ENCODE measurements at places on chromosomes 3 and 15.

DNA sequence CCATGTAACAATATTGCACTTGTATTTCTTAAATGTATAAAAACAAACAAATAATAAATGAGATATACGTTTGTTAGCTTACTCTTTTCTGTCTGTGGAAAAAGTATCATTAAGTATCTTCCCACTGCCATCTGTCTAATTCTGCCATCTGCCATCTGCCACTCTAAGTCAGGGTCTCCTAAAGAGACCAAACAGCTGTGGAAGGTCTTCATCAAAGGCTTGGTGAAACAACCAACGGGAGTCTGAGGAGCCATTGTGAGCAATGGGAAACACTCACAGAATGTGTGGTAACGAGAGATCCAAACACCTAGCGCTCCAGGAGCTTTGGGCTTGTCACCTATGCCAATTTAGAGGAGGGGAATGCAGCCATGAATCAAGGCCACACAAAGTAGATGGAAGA is 28.7 kb upstream of the PFN2 start:
- DNase-seq: no peak

GRCh38 chr3:146274833-146275232 is 23.9 kb upstream of the PLSCR4 start:
- DNase-seq: no peak

GRCh38 chr3:74564560-74564959 is 49.9 kb downstream of the CNTN3 start:
- no peak for DNase-seq

- DNase-seq: no peak
Measured at GRCh38 chr15:39578851-39579486, 1.9 kb upstream of the THBS1 start.

DNA sequence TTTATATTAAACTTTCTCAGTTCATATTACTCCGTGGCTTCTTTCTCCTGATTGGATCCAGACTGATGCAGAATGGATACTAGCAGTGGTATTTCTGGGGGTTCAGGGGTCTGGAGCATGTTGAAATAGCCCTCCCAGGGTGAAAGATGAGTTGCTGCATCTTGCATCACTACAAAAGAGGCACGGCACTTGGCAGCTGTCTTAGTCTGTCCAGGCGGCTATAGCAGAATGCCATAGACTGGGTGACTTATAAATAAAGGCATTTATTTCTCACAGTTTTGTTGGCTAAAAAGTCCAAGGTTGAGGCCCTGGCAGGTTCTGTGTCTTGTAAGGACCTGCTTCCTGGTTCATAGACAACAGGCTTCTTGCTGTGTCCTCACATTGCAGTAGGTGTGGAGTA is 660 bp upstream of the BCL2L10 start:
- no peak for DNase-seq
